ENCODE measurements at places on chromosomes 2 and 18.

DNA sequence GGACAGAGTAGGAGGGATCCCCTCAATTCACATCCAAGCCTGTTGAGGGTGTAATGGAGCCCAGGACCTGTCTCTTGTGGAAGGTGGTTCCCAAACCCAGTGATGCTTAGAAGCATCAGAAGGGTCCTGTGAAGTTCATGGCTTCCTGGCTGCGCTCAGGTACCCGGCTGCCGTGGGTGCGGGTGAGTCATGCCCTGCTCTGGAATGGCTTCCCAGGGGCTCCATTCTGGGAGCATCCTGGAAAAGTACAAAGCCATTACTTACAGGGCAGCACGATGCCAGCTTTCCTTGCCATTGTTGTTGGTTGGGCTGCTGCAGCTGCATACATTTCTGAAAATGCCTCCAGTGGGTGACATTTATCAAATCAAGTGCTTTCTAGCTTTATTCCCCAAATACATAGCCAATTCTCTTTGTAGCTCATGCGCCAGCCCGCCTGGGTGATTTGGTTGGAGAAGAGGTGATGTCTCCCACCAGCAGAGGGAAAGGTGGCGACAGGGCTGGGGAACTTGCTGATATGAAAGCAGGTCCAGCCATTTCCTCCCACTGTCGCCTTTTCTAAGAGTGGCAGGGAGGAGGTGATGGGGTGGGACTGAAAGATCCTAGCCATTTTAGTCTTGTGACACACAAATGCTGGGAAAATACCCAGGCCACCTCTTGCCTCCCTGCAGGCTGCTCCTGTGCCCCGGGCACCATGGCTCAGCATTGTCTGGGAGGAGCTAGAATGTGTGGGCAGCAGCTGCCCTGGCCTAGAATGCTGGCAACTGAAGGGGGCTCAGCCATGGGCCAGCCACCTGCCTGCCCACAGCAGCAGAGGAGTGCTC is 65.9 kb upstream of the HPCAL1 start:
- no peak overlapping the region for H3K4me3 ChIP-seq
- no peaks in the 10 kb centered on the region for H3K36me3 ChIP-seq
- H3K27me3 ChIP-seq = peaks cover 52% of the 10 kb centered on the region
- DNase-seq = no peak

DNA sequence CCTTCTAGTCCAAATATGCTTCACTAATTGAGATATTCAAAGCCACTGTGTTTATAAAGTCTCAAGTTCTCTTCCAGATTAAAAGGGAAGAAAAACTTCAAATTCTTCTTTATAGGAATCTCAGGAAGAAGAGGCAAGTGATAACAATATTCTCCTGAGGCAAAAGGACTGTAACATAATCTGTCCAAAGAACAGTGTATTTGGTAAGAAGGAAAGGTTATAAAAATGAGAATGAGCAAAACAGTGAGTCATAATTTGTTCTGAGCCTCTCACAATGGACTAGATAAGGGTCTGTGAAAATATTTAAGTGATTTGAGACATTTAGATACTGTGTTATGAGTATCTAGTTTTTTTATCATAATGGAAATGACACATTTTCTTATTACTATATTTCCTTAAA is 44.3 kb downstream of the SNRPD1 start:
- H3K36me3 ChIP-seq = peaks cover 12% of the 10 kb centered on the region
- H3K4me3 ChIP-seq = no peak overlapping the region
- no peaks in the 10 kb centered on the region for H3K4me1 ChIP-seq
- no peak overlapping the region for H3K27ac ChIP-seq

GRCh38 chr18:80176334-80177073 is 67.4 kb downstream of the ADNP2 start:
- no peaks in the 10 kb centered on the region for H3K4me1 ChIP-seq
- H3K36me3 ChIP-seq = no peaks in the 10 kb centered on the region
- H3K27me3 ChIP-seq = peaks cover 15% of the 10 kb centered on the region
- no peak overlapping the region for H3K27ac ChIP-seq

- H3K27me3 ChIP-seq = no peaks in the 10 kb centered on the region
- peaks cover 9% of the 10 kb centered on the region for H3K4me1 ChIP-seq
- DNase-seq = no peak
- peaks cover 75% of the 10 kb centered on the region for H3K36me3 ChIP-seq
- no peak overlapping the region for H3K27ac ChIP-seq
These were observed 5.1 kb downstream of the POLR1B start for GRCh38 chr2:112547333-112547732.

Data from K562 (cell line).